NCI-H2171 treated with DMSO at 0.1 percent for 48 hours (cell line): ENCODE measurements at places on chromosomes 6 and 20.

GRCh38 chr20:23326774-23327173 lies 23.8 kb upstream of the NXT1 start:
- DNase-seq: no peak

- no peak for DNase-seq
Observed at GRCh38 chr20:57482148-57482547, 42.8 kb downstream of the CTCFL start.

DNA sequence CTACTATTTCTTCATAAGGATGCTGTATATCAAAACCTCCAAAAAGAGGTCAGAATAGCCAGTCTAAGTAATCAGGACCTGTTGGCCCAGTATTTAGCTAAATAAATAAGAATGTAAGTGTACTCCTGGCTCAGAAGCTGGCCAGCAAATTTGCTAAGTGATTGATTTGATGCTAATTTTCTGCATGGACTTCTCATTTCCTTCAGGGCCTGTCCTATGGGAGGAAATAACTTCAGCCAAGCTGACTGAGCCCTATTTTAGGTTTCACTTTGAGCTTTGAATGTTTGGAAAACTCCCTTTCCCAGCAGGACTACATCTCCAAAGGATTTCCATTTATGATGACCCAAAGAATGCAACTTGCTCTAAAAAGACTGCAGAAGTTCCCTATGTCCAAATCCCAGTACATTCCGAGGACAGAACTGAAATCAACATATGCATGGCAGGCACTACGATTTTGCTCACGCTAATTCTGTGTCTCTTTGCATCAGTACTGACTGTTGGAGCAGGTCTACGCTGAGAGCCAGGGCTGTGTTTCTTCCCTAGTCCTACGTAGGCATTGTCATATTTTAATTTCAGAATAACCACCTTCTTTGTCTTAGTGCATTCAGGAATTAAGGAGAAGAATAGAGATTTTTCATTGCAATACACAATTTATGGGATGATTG lies 441.4 kb upstream of the PLCB4 start:
- no peak for DNase-seq

DNA sequence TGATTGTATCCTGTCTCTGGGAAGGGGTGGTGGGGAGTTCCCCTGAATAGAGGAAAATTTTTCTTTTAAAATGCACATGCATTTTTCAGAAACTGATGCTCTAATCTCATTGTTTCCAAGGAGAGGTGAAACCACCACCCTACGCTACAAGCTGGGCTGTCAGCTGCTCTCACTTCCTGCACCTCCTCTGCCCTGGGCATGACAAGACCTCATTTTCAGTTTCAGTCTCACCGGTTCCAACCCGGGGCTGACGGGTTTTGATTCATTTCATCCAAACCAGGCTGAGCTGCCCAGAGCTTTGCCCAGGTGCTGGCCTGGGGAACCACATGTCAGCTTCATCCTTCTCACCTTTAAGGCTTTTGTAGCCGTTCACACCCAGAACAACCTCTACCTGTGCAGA lies 99.7 kb downstream of the EYA2 start:
- DNase-seq: no peak

DNA sequence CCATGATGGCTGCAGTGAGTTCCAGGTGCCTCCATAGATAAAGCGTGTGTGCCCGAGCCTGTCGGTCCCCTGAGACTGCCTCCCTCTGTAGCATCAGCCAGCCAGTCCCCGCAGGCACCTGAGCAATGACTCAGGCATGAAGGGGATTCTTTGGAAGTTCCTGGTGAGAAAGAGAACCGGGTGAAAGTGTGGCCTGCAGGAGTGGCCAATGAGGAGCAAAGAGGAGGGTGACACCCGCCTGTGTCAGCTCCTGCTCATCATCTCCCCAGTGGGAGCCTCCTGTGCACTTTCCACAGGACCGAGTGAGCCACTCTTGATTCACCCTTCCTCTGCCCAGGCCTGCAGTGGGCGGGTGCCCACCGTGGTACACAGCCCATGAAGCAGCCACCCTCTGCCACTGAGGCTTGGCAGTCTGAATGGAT lies 71.2 kb upstream of the PTPN1 start:
- peak; percentile 74 for DNase-seq

DNA sequence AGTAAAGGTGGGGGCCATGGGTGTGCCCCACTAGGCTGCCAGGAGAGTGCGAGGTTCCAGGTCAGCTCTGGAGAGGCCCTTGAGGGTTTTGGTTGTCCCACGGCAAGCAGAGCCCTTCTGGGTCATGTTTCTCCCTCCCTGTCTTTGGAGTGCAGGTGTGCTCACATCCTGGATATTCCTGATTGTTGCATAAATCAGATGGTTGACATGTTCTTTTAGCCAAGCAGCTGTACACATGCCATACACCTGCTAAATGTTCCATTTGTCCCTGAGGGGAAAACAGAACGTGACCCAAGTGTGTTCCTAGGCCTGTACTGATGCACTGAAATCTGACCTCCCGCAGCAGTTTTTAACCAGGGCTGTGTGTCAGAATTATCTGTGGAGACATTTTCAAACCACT lies 77.5 kb upstream of the BEND3 start:
- DNase-seq: peak; percentile 75

- no peak for DNase-seq
Observed at GRCh38 chr6:17899491-17899890, 87.9 kb downstream of the KIF13A start.

DNA sequence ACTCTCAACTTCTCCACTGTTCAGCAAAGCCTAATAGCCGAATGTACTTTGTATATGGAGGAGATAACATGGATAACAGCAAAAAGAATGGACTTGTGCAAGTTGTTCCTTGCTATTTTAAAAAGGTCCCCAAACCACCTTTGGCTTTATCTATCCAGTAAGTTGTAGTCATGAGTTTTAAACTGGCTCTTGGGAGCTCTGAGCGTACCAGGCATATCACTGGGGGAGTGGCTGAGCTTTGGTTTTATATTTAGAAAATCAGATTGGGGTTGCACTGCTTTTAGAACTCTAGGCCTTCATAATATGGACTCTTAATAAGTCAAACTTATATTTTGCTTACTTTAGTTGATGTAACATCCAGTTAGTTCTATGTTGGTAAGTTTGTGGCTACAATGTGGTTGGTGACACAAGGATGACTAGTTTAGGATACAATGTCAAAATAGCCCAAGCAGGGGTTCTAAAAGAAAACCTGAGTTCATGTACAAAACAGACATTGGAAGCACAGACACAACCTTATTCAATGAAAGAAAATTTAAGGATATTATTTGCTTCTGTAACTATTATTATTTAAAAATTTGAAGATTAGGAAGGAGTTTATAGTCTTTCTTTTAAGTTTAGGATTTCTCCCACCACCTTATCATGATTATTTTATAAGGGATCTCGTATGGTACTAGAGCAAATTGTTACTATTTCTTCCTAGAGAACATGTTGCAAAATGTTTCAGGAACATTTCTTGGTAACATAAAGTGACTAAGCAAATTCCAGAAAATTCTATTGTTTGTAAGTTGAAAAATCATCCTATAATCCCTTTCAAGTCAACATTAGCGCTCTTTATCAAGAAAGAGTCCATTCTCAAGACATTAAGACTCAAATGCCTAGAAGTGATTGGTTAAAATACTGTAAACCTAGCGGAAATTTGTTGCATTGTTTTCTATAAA lies 165.8 kb upstream of the SUPT3H start:
- DNase-seq: no peak

- DNase-seq: no peak
Observed at GRCh38 chr20:16083639-16084280, 489.5 kb downstream of the KIF16B start.

DNA sequence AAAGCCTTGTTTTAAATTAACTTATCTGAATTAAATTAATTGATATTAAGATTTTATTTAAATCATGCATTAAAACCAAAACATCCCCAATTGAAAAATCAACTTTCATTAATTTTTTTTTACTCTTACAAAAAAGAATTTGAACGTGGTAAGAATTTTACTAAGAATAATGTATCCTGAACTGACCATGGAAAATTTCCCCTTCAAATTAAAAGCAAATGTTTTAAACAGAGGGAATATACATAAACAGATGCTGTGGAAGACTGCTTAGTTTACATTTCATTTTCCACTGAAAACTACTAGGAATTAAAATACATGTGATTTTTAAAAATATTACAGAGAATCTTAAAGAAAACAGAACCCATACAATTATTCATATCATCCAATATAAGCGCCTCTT lies 2.3 kb downstream of the RNF24 start:
- no peak for DNase-seq

GRCh38 chr6:168182366-168182765 lies 103.4 kb upstream of the FRMD1 start:
- no peak for DNase-seq

- peak; percentile 40 for DNase-seq
Observed at GRCh38 chr6:79134699-79135474, 56.8 kb upstream of the PHIP start.

- DNase-seq: no peak
Observed at GRCh38 chr6:31400467-31401289, 2.7 kb upstream of the MICA start.
